ENCODE measurements at places on chromosomes 7 and 10. TPM values are rescaled to one million over a fixed set of nuclear protein-coding genes. Genes with fewer than 3 reads are reported as not detected.

DNA sequence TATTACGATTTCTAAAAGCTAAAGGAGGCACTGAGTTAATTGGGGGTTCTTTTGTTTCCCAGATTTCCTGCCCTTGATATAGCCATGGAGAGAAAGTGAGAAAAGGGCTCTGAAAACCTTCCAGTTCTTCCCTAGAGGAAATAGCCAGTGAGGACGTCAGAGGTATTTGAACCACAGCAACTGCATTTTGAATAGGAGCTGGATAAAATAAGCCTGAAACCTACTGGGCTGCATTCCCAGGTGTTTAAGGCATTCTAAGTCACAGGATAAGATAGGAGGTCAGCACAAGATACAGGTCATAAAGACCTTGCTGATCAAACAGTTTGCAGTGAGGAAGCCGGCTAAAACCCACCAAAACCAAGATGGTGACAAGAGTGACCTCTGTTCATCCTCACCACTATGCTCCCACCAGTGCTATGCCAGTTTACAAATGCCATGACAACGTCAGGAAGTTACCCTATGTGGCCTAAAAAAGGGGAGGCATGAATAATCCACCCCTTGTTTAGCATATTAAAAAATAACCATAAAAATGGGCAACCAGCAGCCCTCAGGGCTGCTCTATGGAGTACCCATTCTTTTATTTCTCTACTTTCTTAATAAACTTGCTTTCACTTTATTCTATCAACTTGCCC lies 85.1 kb upstream of the FRMD4A start:
- H3K27me3 ChIP-seq, result no peaks in the 10 kb centered on the region
- H3K4me1 ChIP-seq, result no peaks in the 10 kb centered on the region
- H3K36me3 ChIP-seq, result no peaks in the 10 kb centered on the region
- H3K4me3 ChIP-seq, result no peak overlapping the region
- no peak for DNase-seq
- H3K27ac ChIP-seq, result no peak overlapping the region

DNA sequence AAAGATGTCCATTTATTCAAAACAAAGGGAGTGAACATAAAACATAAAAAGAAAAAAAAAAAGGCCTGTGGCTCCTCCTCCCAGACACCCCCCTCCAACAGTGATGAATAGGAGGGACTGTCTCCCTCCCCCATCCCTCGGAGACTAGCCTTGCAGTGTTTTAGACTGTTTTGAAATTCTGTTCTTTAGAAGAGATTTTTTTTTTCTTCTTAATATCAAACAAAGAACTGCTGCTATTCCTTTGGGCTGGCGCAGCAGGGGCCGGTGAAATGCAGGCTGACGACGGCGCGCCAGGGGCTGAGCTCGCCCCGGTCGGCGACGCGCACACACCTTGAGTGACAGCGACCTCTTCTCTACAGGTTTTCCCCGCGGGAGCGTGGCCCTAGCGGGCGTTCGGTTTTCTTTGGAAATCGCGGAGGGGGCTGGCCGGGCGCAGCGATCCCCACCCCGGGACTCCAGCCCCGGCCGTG lies at the start of gene LANCL2:
Gene LANCL2, plus strand, starts transcription at position 133 of the 470 bp plus-strand sequence. CDS start 689 bp downstream, outside the sequence.
- no peaks in the 10 kb centered on the region for H3K27me3 ChIP-seq
- no peak for DNase-seq
- H3K36me3 ChIP-seq, result no peaks in the 10 kb centered on the region
- H3K27ac ChIP-seq, result peak within 1 kb of the TSS; percentile 99
- H3K4me3 ChIP-seq, result peak within 1 kb of the TSS; percentile 72

GRCh38 chr7:78620920-78621319 lies 822.3 kb downstream of the PHTF2 start:
- no peak for DNase-seq
- H3K27me3 ChIP-seq, result no peaks in the 10 kb centered on the region
- H3K27ac ChIP-seq, result no peak overlapping the region
- H3K36me3 ChIP-seq, result no peaks in the 10 kb centered on the region

- no peak overlapping the region for H3K27ac ChIP-seq
- DNase-seq, result peak; percentile 80
- H3K4me3 ChIP-seq, result no peak overlapping the region
- H3K4me1 ChIP-seq, result no peaks in the 10 kb centered on the region
- H3K36me3 ChIP-seq, result no peaks in the 10 kb centered on the region
Observed at GRCh38 chr10:98041352-98042043, 11.1 kb upstream of the CRTAC1 start.

Gene COX15
- polyA plus RNA-seq, result 13.5 TPM

Gene GNGT1
- polyA plus RNA-seq, result not detected

Gene OPN4
- not detected for polyA plus RNA-seq

Gene TAS2R5
- polyA plus RNA-seq, result 0.87 TPM

All from pancreas (tissue), 10 donors.